ENCODE measurements at places on chromosomes 13 and 19.
A peak's percentile ranks its signal among the peaks of the same experiment; 100 is the strongest.

DNA sequence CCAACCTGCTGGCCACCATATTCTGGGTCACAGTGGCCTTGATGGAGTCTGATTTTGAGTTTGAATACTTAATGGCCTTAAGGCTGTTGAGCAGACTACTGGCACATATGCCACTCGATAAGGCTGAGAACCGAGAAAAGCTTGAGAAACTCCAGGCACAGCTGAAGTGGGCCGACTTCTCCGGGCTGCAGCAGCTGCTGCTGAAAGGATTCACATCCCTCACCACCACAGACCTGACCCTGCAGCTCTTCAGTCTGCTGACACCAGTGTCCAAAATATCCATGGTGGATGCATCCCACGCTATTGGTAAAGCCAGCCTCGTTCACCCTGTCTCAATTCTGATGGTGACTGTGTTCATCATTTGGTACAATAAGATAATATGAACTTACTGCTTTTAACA is 77.5 kb downstream of the ZAR1L start:
- no peak for DNase-seq

- DNase-seq, result no peak
These were observed 1.0 kb downstream of the TMEM59L start for GRCh38 chr19:18613589-18614234.

GRCh38 chr13:25187596-25187995 is 15.5 kb upstream of the AMER2 start:
- DNase-seq, result no peak

- DNase-seq, result no peak
These were observed 4.6 kb upstream of the ZNRF4 start for GRCh38 chr19:5450482-5451126.

DNA sequence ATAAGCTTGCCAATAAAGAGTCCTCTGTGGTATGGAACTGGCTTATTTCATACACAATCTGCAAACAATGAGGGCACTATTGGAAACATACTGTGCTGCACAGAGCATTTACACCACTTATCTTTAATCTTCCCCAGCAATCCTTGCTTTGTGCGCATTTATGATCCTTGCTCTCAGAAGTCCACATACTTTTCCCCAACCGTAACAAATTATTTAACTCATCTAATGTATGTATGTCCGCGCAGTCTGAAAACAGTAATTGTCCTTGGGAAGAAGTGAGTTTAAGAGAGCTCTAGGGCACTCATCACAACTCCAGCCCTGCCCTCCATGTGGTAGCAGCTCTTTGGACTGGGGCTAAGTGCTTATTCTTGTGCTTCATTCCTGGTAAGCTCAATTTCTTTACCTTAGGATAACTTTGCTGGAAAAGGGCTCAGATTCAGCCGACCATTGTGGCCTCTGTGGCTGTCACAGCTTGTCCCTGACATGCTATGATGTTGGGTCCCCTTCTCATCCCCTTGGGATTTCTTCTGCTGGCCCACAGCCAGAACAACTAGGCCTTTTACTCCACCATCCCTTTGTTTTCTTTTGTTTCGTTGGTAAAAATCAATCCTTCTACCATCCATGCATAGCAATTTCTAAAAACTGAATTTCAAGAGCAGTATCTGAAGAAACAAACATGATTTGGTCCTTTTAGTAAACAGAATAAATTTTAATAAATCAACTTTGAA is 152.7 kb downstream of the TNFRSF19 start:
- no peak for DNase-seq

GRCh38 chr19:1856698-1857603 is 6.4 kb downstream of the KLF16 start:
- no peak for DNase-seq

DNA sequence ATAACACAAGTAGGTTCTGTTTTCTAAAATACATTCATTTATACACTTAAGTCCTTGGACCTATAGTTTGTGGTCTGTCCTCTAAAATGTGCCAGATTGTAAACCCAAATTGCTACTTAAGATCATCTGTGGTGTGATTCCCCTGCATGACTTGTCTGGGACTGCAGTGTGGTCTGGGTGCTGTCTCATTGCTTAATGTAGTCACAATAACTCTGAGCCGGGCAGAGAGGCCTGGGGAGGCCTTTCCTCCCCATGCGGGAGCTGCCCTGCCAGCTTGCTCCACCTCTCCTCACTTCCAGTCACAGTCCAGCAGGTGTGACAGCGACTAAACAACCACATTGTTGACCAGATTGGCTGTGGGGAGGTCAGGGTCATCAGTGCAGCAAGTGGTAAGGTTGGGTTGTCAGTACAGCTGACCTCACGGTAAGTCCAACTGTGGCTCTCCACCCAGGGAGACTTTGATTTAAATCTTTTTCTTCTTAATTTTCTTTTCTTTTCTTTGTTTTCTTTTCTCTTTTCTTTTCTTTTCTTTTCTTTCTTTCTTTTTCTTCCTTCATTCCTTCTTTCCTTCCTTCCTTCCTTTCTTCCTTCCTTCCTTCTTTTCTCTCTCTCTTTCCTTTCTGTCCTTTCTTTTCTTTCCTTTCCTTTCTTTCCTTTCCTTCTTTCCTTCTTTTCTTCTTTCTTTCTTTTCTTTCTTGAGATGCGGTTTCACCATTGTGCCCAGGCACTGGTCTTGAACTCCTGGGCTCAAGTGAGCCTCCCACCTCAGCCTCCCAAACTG is 4.4 kb upstream of the TUBA3C start:
- DNase-seq, result no peak

- peak; percentile 40 for DNase-seq
These were observed 5.0 kb upstream of the ADM5 start for GRCh38 chr19:49684251-49684982.

DNA sequence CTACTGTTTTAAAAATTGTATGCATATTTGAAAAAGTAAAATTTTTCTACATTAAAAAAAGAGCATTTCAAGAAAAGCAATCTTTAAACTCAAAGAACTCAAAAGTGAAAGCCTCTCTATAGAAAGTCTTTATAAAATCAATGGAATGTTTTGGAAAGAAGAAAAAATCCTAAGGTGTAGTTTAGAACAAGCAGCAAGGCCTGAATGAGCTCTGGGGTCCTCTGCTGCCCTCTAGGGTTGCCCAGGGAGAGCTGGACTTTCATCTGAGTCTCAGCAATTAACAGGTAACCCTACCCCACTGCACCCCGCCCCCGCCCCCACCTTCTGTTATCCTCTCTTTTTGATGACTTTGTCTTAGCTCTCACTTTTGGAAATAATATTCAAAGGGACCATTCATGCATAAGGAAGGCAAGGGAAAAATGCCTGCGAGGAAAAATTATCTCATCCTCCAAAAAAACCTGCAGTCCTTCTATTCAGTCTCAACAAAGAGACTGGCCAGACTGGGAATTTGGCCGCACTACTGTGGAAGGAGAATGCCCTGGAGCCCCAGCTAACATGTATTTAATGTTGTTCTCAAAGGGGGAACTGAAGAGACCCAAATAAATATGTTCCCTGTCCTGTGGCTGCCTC is 24.1 kb downstream of the SLC25A30 start:
- peak; percentile 68 for DNase-seq

DNA sequence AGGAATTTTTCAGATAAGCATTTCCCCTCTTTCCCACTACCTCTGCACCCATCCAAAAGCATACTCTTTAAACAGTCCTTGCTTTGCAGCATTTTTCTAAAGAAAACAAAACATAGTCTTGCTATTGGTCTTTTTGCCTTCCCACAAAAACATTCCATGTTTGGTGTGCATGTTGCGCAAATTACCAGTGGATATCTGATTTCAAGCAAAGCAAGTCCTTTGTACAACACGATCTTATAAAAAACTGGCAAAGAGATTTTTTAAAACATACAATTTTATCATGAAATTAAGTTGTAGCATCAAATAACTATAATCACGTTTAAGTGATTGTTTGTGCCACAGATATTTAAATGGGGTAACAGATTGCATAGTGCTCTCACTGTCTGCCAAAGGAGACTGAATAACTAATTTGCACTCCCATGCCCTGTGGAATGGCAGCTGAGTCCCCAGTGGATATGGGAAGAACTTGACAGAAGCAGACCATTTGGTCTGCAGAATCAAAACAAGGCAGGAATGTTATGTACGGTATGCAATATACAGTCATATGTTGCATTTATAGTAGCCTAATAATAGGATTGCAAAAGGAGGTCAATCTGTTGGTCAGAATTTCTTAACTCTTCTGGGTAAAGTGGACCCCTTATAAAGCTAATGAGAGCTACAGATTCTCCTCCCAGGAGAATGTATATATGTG is 285.7 kb downstream of the TBC1D4 start:
- no peak for DNase-seq

DNA sequence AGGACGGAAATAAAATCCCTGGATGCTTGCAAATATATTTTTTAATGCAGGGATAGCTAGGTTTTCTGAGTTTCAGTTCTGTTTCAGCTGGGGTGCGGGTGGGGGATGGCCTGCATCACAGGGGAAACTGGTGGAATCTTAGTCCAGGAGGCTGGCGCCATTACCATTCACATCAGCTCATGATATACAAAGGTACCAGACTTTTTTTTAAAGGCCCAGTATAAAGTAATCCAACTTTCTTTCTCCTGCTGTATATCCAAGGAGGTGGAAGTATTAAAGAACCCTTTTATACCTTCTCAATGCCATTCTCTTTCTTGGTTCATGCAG is 343.8 kb downstream of the KCNRG start:
- no peak for DNase-seq

DNA sequence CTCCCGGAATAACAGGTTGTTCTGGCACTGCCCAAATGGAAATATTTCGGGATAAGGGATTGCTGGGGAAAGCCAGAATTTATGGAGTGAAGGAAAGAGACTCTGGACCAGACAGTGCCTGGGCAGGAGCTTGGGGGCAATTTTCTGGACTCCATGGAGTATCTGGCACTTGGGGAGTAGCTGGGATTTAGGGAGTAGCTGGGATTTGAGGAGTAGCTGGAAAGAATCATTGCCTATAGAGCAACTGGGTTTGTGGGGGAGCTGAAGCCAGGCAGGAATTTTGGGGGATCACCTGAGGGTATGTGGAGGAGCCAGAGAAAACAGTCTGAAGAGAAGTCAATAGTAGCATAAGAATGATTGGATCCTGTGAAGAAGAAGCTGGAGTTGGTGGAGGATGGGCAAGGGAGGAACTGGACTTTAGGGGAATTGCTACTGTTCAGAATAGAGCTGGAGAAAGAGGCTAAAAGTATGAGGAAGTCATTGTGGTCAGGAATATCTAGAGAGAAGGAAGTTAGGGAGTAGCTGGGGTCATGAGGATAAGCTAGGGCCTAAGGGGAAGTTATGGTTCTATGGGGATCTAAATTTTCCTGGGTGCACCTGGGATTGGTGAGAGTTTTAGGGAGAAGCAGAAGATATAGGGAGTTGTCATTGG is 14.8 kb downstream of the FSD1 start:
- no peak for DNase-seq

- no peak for DNase-seq
These were observed 21.3 kb downstream of the ARHGEF1 start for GRCh38 chr19:41904118-41904870.

GRCh38 chr19:33795370-33796163 is 1.1 kb upstream of the KCTD15 start:
- DNase-seq, result peak; percentile 84

DNA sequence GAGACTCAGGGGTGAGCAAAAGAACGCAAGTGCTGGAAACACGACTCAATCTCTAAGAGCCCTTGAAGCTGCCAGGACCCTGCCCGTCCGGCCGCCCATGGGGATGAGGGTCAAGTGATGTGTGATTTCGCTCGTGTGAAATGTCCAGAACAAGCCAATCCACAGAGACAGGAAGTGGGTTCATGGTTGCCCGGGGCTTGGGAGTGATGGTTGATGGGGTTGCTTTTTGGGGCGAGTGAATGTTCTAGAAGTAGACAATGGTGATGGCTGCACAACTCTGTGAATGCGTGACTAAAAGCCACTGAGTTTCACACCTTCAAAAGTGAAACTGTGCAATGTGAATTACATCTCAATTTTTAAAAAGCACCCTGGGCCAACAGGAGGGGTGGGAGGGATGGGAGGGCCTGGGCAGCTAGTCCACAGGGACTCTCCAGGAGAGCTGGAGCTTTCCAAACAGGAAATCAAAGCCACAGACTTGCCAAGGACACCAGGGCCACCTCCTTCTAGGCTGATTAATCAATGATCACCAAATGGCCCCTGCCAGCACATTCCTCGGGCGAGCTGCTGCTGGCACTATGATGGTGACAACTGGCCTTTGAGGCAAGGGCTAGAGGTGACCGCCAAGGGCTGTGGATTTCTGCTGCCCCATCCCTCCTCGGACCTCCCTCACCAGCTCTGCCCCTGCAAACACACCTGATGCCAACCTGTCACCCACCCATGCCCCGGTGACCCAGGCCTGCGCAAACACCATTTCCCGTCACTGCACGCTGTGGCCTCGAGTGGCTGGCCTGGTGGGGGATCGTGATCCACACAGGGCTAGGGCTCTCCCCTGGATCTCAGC is 14.0 kb downstream of the DPP9 start:
- no peak for DNase-seq

DNA sequence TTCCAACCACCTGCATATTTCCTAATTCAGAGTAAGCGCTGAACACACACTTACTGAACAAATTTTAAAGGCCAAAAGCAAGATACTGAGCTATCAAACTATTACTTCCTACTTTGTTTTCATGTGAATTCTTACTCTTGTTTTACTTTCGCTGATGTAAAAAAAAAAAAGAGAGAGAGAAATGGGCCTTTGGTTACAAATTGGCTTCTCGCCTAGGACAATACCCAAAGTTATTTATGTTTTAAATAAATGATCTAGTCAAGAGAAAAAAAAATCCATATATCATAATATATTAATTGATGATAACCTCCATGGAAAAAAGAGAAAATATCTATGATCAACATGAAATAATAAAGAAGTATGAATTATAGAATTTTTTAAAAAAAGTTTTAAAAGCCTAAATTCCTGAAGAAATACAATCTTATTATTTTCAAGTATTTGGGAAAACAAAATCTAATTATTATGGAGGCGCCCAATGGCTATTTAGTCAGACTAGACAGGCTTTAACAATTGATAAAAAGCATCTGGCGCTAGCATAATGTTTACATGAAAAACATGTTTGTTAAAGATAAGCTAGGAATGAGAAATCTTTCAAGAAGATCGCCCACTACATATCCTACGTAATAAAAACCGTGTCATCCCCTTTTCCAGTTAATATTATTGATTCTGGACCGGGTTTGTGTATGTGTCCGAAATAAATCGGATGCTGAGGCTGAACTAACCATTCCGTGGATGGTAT is 9.0 kb downstream of the COL4A1 start:
- DNase-seq, result no peak

GRCh38 chr13:46687810-46688209 is 109.2 kb downstream of the ESD start:
- DNase-seq, result no peak

GRCh38 chr19:1105008-1105872 is 1.4 kb downstream of the GPX4 start:
- peak; percentile 34 for DNase-seq

DNA sequence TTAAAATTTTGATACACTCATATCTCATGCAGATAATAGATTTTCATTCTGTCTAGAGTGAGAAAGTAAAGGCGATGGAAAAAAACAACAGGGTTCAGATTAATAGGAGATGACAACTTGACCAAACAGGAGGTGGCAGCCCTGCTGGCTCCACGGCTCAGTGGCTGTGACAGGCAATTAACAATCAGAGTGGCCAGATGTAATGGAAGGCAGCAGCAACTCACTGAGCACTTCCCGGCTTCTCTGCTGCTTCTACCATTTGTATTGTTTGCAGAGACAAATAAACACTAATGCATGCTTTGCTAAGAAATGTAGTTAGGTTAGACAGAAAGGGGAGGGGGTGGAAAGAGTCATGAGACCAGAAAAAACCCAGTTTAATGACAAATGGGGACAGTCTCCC is 473.0 kb upstream of the SLC10A2 start:
- peak; percentile 4 for DNase-seq

- DNase-seq, result no peak
These were observed 17.7 kb downstream of the TSHZ3 start for GRCh38 chr19:31331536-31331935.

Measured in HEK293T (cell line).